ENCODE measurements at places on chromosomes 1 and 21.

DNA sequence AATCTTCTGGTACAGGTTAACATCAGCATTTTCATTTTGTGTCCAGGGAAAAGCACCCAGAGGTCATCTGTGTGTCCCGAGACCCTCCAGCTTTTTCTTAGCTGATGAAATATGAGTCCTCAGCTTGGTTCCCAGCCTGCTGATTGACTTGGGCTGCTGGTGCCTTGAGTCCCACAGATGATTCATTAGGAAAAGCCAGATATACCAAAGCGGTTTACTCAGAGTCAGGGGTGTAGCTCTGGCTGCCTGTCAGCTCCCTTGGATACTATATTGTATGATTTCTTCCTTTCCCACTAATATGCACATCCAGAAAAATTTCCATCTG, 43.7 kb upstream of the MAB21L3 start:
- no peak for DNase-seq

- no peak for DNase-seq
Observed at GRCh38 chr1:119748040-119748439, 20.7 kb downstream of the HMGCS2 start.

DNA sequence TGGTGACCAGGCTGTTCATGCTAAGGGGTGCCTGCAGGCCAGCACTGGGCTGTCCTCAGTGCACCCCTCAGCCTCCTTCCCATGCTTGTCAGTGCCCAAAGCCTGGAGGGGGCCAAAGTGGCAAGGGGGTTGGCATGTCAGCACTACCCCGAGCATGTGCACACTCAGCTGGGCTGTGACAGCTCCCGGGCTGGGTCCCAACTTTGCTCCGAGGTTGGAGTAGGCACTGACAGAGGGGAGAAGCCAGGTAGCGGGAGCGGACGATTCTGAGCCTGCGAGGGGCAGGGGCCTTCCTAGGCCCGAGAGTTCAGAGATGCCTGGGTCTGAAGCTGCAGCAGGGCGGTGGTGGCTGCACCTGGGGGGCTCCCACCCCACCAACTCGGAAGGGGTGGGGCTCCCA, 119.0 kb downstream of the MAST2 start:
- DNase-seq = no peak

GRCh38 chr1:172270605-172271004, 149.9 kb upstream of the C1orf105 start:
- no peak for DNase-seq

DNA sequence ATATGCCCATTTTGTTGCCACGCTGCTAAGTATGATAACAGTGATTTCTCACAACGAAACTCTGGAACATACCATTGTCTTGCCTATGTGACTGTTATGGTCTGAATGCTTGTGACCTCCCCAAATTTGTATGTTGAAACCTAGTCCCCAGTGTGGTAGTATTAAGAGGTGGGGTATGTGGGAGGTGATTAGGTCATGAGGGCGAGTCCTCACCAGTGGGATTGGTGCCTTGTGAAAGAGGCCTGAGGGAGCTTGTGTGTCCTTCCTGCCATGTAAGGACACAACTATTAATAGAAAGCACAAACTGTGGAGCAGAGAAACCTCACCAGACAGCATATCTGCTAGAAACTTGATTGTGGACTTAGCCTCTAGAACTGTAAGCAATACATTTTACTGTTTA, 84.6 kb downstream of the SELENOF start:
- DNase-seq = no peak

DNA sequence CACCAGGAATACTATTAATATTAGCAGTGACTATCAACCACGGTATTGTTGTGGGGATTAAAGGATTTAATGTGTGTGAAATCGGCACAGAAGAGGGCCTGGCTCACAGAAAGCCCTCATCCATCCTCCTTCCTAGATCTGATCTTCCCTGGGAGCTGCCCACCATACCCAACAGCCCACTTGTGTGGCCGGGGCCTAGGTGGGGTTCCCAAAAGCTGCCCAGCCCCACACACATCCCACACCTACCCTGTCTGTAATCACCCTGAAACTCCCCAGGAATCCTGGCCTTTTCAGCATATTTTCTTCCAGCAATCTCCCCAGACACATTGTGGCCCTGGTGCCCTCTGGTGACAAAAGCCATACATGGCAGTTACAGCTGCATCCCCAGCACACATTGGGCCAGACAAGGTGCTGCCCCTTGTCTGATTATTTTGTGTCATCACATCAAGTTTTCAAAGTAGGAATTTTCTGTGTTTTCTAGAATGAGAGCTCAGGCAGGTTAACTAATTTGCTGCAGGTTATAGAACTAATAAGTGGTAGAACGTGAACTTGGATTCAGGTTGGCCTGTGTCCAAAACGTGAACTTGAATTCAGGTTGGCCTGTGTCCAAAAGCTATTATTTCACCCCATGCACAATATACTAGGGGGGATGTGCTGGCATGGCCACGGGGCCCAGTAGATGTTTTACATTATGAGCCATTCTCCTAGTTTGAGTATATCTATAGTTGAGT, 5.3 kb upstream of the SLC6A9 start:
- peak; percentile 51 for DNase-seq

GRCh38 chr21:20106368-20106767, 891.8 kb upstream of the NCAM2 start:
- DNase-seq = no peak

DNA sequence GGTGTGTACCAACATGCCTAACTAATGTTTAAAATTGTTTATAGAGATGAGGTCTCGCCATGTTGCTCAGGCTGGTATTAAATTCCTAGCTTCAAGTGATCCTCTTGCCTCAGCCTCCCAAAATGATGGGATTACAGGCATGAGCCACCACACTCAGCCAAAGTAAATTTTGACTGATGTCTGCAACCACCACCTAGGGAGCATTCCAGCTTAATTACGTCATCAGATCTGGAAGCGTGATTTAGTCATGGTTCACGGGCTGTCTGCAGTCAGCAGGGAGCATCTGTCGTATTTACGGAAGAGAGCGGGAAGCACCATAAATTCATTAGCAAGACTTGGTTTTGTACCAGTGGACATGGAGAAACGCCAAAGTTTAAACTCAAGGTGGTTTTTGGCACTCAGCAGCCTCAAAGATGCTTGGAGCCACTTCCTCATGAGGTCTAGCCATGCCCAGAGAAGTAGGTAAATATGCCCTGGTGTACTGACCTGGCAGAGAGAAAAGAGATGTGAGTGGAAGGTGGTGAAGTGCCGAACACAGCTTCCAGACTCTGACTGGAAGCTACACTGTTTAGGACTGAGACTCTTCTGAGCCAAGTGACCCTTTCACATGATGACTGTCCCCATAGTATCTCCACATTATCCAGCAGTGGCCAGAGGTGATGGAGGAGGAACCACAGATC, 60.8 kb upstream of the SLC35F3 start:
- DNase-seq = no peak

DNA sequence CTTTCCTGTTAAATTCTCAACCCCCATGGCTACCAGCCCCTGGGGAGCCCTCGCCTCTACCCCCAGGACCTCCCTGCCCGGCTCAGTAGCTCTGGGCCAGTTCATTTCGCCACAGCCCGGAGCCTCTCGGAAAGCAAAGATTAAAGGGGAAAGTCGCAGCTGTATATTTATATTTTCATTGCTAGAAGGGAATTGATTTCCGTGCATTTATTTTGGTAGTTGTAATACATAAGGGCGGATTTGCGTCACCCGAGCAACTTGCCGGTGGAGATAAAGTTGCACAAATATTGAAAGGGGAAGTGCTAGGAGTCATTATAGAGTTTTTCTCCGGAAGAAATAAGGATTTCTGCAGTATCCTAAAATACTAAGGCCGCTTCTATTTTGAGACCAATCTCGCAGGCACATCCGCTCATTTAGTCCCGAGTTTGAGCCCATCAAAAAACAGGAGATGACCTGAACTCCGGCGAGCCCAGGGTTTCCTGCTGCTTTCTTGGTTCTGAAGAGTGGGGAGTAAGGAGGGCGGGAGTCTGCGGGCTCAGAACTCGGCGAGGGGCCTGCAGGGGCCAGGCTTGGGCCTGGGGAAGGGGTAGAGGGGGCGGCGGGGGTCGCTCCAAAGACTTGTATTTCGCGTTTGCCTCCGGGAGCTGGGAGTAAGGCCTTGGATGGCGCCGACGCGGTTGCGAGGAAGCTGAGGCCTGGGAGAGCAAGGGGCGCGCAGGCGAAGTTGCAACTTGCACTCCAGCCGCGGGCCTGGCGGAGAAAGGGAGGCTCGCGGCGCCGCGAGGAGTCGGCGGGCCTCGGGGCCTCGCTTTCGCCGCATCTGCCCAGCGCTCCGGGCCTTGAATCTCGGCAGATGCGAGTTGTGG, 2.5 kb upstream of the HLX start:
- DNase-seq = no peak

- DNase-seq = no peak
Observed at GRCh38 chr1:100028765-100029164, 59.0 kb downstream of the SLC35A3 start.

DNA sequence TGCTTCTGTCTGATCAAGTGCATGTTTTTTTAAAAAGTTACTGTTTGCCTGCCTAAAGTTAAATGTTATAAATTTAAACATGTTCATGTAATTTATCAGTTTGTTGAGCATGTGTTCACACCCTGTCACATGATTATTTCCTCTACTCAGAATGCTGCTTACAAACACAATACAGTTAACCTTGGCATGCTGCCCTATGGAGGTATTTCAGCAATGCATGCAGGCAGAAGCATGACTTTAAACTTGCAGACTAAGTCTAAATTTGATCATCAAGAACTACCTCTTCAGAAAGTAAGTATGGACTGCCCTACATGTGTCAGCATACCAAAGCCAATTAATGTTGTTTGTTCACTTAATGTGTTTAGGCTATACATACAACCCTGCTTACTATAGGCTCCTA, 161.6 kb downstream of the LRRC40 start:
- no peak for DNase-seq

DNA sequence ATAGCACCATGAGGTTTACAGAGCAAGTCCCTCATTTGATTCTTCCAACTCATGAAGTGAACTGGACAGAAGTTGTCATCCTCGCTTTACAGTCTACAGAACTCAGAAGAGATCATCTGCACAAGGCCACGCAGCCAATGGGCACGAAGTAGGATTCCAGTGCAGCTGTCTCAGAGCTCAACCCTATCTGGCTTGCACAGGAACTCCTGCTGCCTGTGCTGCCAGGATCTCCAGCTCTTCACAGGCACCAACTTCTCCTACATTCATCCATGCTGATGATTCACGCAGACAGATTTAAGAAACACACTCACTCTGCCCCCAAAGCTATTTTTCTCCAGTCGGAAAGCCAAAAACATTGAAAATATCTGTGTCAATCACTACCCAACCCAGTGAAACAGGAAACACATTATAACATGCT, 157.0 kb downstream of the RERE start:
- DNase-seq = no peak

DNA sequence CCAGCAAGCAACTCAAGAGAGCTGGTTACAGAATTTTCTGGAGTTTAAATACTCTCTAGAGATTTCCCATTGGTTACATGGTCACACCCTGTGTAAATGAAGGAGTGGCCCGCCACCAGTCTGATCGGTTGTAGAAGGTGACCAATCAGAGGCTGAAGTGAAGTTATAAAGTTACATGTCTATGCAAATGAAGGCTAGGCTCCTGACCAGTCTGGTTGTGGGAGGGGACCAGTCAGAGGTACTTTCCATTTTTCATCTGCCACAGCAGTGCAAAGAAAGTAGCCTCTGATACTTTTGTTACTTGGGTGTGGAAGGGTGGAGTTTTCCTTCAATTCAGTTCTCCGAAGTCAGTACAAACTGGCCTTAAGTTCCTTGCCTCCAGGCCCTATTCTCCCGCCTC, 273.7 kb downstream of the BARHL2 start:
- no peak for DNase-seq
